ENCODE measurements at places on chromosomes 1 and 21.

- DNase-seq = no peak
Measured at GRCh38 chr21:44063151-44063912, 43.9 kb upstream of the PWP2 start.

- DNase-seq = no peak
Measured at GRCh38 chr1:72759486-72759885, 477.1 kb upstream of the NEGR1 start.

DNA sequence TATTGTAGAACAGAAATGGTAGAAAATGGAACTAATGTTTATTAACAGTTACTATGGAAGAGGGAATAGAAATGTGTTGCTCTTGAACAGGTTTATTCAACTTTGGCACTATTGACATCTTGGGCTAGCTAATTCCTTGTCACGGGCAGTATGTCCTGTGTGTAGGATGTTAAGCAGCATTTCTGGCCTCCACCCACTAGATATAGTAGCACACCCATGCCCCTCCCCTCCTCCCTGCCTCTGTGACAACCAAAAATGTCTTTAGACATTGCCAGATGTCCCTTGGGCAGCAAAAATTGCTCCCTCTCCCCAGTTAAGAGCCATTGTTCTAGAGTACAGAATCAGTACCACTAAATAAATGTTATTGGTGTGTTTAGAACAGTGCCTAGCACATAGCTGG, 91.4 kb upstream of the TPTE start:
- no peak for DNase-seq

- no peak for DNase-seq
Measured at GRCh38 chr21:25487046-25487594, 120.2 kb downstream of the MRPL39 start.

DNA sequence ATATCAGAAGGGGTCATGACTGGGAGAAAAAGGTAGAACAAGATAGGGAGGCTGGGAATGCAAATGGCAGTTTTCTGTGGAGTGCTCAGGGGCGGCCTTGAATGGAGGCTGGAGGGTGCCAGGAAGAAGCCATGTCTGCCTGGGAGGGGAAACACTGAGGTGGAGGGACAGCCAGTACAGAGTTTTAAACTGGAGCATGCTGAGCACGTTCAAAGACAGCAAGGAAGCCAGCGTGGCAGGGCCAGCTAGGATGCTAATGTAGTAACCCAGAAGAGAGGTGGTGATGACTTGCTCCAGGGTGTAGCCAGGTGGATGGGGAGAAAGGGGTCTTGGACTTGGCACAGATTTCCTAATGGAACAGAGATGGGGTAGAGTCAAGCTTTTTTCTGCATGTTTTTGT, 445.8 kb upstream of the VAMP3 start:
- DNase-seq = no peak

DNA sequence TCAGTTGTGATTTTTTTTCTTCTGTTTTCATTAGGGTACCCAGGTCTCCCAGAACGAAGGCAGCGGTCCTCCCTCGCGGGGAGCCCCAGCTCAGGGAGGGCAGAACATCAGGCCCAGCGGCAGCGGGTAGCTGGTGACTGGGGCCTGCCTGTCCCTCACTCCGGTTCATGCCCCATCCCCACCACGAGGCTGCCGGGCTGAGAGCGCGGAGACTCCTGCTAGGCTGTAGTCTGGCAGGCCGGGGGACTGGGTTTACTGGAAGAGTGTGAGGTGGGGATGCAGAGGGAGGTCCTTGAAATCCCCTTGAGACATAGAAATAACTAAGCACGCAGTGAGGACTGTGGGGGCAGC, 10.5 kb downstream of the BRINP2 start:
- no peak for DNase-seq

DNA sequence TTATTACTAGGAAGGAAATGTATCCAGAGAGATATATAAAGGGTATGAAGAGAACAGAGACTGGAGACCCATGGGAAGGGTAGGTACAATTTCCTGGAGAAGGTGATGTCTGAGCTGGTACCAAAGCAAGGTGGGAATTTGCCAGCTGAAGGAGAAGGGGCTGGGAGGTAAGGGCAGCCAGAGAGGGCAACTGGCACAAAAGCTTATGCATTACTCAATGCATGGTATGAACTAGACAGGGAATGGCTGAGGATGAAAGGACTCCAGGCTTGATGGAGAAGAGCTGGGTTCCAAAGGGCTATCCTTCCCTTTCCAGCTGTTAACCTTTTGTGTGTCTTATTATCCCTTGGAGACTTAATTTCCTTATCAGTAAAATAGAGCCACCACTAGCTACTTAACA, 113.6 kb upstream of the GADD45A start:
- DNase-seq = no peak
